NCI-H1930 (cell line): ENCODE measurements at places on chromosomes 4 and X.

- DNase-seq, result no peak
Observed at GRCh38 chr4:145785391-145786008, 105.6 kb downstream of the C4orf51 start.

- peak; percentile 12 for DNase-seq
Observed at GRCh38 chr4:134544303-134544770, 342.7 kb upstream of the PABPC4L start.

- no peak for DNase-seq
Observed at GRCh38 chrX:46140272-46140671, 404.9 kb downstream of the ZNF674 start.

DNA sequence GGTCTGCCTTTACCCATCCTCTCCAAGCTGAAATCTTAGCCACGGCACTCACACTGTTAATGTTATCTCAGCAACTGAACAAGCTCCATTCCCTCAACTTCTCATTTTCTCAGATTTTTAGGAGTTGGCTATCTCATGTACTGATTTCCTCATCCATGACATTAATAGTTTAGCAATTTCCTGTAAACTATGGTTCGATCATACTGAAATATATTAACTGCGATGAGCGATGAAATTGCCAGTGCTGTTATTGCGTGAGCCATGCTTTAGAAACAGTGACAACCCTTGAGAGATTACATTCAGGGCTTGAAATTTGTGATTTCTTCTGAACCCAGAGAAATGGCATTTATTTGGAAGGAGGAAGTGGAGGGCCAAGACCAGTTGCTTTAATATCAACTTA lies 223.7 kb downstream of the GPAT3 start:
- DNase-seq, result no peak

DNA sequence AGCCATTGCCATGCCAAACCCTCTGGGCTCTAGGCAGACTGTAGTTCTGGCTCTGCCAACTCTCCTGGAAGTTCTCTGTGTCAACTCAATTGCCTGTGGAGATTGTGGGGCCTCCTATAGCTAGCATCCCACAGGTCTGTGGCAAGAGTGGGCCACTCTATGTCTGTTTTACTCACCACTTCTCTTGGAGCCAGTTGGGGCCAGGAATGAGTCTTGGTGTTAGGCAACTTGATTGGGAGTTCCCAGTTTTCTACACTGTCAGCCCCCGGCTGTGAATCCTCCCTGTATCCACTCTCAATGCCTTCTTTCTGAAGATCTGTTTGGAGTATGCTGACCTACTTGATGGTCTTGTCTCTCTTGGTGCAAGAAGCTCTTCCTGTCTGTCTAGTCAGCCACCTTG lies 48.2 kb upstream of the EPGN start:
- DNase-seq, result no peak

- DNase-seq, result no peak
Observed at GRCh38 chrX:6170424-6170823, 58.2 kb downstream of the NLGN4X start.
